ENCODE measurements at places on chromosomes 4 and X. TPM values are rescaled to one million over a fixed set of nuclear protein-coding genes. Genes with fewer than 3 reads are reported as not detected.

- DNase-seq, result no peak
Observed at GRCh38 chrX:139720979-139721378, 13.0 kb upstream of the MCF2 start.

DNA sequence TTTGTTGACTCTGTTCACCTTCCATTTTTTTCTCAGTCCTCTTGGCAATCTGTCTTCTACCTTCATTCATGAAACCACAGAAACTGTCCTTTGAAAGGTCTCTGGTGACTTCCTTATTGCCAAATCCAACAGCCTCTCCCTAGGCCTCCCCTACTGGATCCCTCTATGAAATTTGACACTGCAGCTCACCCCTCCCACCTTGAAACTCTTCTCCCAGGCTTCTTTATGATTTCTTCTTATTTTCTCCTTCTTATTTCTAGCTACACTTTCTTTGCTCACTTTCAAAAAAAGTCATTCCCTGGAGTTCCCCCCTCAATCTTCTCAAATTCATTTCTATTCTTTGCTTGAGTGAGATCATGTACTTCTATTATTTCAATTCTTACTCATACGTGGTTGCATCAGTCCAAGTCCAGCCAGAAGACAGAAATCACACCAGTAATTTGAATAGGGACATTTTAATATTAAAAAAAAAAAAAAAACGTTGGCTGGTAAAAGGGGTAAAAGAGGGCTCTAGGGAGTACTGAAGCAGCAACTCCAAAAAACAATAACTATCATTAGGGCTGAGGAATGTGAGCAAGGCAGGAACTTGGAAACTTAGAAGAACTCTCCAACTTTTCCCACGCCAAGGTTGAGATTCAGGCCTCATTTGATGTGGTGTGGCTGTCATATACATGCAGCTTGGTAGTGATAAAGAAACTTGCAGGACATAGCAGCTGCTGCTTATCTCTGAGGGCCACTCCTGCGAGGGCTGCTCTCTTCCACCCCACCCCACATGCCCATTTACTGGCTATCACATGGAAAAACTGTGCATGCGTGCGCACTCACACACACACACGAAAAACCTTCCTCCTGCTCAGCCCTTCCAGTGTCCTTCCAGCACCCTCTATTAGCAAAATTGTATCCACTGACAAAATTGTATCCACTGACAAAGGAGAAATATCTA lies 169.8 kb upstream of the GALNT7 start:
- DNase-seq, result no peak

- DNase-seq, result no peak
Observed at GRCh38 chr4:156197216-156197615, 243.6 kb upstream of the CTSO start.

- DNase-seq, result no peak
Observed at GRCh38 chr4:186095406-186095805, 9.1 kb upstream of the FAM149A start.

- no peak for DNase-seq
Observed at GRCh38 chrX:154805696-154806091, 409 bp upstream of the MPP1 start.

GRCh38 chr4:162700815-162701361 lies 465.8 kb downstream of the NAF1 start:
- no peak for DNase-seq

GRCh38 chr4:145451895-145452294 lies 29.8 kb upstream of the SMAD1 start:
- DNase-seq, result no peak

- no peak for DNase-seq
Observed at GRCh38 chrX:137432609-137433008, 133.3 kb upstream of the ZIC3 start.

- no peak for DNase-seq
Observed at GRCh38 chr4:3476936-3477749, 14.0 kb downstream of the DOK7 start.

- DNase-seq, result no peak
Observed at GRCh38 chr4:38665551-38666411, 1.8 kb downstream of the KLF3 start.

CT47B1 gene
- total RNA-seq, result not detected

- no peak for DNase-seq
Observed at GRCh38 chr4:170093973-170094535, 4.3 kb upstream of the AADAT start.

DNA sequence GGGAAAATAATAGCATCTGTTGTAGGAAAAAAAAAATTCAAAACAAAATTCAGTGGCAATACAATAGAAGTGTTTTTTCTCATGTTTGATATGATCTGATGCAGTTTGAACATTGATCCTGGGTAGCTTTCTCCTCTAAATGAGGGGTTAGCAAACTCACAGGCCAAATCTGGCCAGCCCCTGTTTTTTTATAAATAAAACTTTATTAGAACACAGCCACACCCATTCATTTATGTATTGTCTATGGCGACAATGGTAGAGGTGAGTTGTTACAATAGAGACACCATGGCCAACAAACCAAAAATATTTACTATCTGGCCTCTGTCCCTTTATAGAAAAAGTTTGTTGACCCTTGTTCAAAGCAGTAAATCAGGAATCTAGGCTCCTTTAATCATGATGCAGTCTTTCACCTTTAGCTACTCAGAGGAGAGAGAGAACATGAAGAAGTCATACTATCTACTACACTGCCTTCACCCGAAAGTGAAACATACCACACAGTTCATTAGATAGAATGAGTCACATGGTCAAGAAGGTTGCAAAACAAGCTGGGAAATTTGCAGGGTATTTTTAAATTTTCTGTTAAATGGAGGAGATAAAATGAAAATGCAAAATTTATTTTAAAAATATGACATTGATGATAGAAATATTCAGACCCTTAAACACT lies 186.6 kb upstream of the MAOA start:
- no peak for DNase-seq

Data from sciatic nerve (tissue), 2 donors.